ENCODE measurements at places on chromosomes 11 and 22.

DNA sequence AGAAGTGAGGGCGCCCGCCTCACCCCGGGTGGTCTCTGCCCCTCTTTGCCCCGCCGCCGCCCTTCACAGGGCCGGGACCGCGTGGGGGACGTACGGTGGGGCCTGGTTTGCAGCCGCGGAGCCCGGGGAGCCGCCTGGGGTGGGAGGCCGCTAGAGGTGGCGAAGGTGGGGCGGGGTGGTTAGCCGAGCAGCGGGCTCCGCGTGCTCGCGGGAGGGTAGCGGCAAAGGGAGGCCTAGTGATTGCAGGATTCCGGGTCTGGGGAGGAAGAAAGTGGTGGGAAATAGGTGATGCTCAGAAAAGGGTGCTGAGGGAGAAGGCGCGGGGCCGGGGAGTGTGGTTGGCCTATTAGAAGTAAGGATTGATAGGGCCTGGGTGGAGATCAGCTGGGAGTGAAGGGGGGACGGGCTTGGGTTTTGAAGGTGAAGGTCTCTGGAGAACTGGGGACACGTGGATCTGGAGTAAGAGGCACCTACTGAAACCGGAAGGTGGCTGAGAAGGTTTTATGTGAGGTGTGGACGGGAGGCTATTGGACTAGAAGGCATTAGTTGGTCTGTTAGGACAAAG, 571 bp downstream of the FAR1 start:
- H3K36me3 ChIP-seq, result no peaks in the 10 kb centered on the region
- 0 out of 2 replicates have a peak overlapping the region, but pooled peaks have one; percentile 17 for H3K27ac ChIP-seq
- DNase-seq, result no peak
- H3K4me3 ChIP-seq, result peak overlapping the region; percentile 79

GRCh38 chr11:20116825-20117224, 43.5 kb downstream of the DBX1 start:
- H3K27ac ChIP-seq, result no peak overlapping the region
- H3K4me1 ChIP-seq, result no peaks in the 10 kb centered on the region

- DNase-seq, result no peak
- H3K27ac ChIP-seq, result no peak overlapping the region
- H3K27me3 ChIP-seq, result no peaks in the 10 kb centered on the region
- peaks cover 7% of the 10 kb centered on the region for H3K4me1 ChIP-seq
- H3K36me3 ChIP-seq, result no peaks in the 10 kb centered on the region
- H3K4me3 ChIP-seq, result no peak overlapping the region
Observed at GRCh38 chr11:27412192-27412691, 49.2 kb upstream of the CCDC34 start.

DNA sequence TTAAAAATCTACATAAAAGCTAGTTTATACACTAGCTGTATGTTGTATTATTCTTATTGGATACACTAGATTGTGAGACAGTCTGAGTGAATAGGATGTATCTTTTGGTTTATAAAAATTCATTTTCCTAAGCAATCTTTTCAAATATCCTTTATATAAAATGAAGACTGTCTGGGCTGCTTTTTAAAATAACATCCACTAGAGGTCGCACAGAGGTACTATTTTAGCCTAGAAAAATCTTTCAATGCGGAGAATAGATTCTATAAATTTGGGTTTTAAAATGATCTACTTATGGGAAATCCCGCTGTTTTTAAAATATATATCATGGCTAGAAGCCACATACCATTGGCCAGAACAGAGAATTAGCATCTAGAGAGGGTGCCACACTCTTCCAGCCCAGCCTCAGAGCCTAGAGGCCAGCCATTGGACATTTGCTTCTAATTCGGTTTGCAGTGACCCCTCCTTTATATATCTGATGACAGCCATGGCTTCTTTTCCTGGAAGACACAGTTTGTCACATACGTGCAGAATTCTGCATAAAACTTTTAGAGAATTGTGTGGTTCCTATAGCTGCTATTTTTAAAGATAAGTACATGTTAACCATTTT, 7.3 kb downstream of the C11orf97 start:
- H3K4me1 ChIP-seq, result no peaks in the 10 kb centered on the region
- no peaks in the 10 kb centered on the region for H3K27me3 ChIP-seq
- DNase-seq, result no peak
- no peak overlapping the region for H3K4me3 ChIP-seq

DNA sequence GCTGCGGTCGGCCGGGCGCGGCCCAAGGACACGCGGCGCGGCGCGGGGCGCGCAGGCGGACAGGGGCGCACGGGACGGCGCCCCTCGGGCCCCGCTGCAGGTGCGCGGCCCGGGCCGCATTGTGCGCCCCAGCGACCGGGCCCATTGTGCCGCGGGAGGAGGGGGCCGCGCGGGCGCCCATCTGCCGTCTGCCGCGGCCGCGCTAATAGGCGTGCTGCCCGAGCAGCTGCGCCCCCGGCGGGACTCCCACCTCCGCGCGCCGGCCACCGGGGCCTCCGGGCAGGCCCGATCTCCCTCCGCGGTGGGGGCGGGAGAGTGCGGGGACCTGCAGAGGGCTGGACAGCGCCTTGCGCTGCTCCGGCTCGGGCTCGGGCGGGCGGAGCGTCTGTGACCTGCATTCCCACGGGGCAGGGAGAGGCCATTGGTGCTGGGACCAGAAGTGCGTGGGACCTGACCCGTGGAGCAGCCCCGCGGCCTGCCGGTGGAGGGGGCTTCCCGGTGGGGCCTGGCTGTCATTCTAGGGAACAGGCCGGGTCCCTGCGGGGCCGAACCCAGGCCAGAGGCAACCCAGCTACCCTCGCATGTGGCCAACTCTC, 933 bp downstream of the BRSK2 start:
- H3K36me3 ChIP-seq, result no peaks in the 10 kb centered on the region
- H3K4me1 ChIP-seq, result peaks cover 15% of the 10 kb centered on the region
- H3K4me3 ChIP-seq, result peak overlapping the region; percentile 72
- no peak overlapping the region for H3K27ac ChIP-seq
- 0 out of 2 replicates have a peak, but pooled peaks cover 2% of the 10 kb centered on the region for H3K27me3 ChIP-seq
- no peak for DNase-seq

DNA sequence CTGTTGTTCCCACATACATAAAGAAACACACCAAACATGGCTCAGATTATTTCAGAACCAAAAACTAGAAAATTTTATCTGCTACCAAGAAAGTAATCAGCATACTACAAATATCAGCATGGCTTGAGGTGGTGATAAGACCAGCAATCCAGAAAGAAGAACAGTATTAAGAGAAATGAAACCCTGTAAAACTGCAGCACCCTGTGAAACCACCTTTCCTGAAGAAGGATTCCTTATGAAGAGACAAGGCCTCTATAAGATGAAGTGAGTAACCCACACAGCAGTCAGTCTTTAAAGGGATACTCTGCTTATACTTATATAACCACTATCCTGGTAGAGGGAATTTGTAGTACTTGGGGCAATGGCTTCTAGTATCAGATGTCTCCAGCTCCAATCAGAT, 49.9 kb downstream of the RSF1 start:
- H3K27ac ChIP-seq, result no peak overlapping the region
- H3K4me3 ChIP-seq, result no peak overlapping the region
- H3K27me3 ChIP-seq, result no peaks in the 10 kb centered on the region
- H3K36me3 ChIP-seq, result no peaks in the 10 kb centered on the region
- H3K4me1 ChIP-seq, result no peaks in the 10 kb centered on the region
- no peak for DNase-seq

DNA sequence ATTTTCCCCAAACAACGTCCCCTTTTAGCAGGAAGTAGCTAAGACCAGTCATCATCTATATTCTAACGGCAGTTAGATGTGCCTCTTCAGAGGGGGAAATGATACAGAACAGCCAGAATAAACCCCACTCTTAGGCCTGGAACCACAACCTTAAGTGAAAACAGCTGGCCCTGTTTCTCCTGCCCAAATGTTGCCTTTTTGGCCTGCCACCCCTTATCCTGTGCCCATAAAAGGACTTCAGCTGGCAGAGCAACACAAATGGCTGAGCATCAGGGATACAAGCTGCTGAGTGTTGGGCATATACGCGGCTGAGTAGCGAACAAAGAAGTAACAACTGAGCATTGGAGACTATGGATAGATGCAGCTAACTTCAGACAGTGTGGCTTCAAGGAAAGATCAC, 1491.4 kb downstream of the LRRC4C start:
- no peaks in the 10 kb centered on the region for H3K4me1 ChIP-seq
- H3K36me3 ChIP-seq, result no peaks in the 10 kb centered on the region
- no peak for DNase-seq

- DNase-seq, result no peak
- no peak overlapping the region for H3K27ac ChIP-seq
- H3K27me3 ChIP-seq, result no peaks in the 10 kb centered on the region
Observed at GRCh38 chr11:95365348-95365747, 134.3 kb upstream of the SESN3 start.

- H3K4me1 ChIP-seq, result peaks cover 15% of the 10 kb centered on the region
- H3K4me3 ChIP-seq, result no peak overlapping the region
- no peaks in the 10 kb centered on the region for H3K36me3 ChIP-seq
- no peak for DNase-seq
- no peak overlapping the region for H3K27ac ChIP-seq
Observed at GRCh38 chr11:84645988-84646694, 981.0 kb downstream of the DLG2 start.

GRCh38 chr11:76849376-76849775, 11.3 kb upstream of the ACER3 start:
- H3K36me3 ChIP-seq, result no peaks in the 10 kb centered on the region
- no peaks in the 10 kb centered on the region for H3K27me3 ChIP-seq
- H3K27ac ChIP-seq, result no peak overlapping the region
- H3K4me3 ChIP-seq, result no peak overlapping the region
